ENCODE measurements at places on chromosomes 13 and 19. TPM values are rescaled to one million over a fixed set of nuclear protein-coding genes. Genes with fewer than 3 reads are reported as not detected.

PEG3 gene
- total RNA-seq, result not detected

C19orf18 gene
- total RNA-seq, result 0.33 TPM

NFIX gene
- 2.3 TPM for total RNA-seq

PROZ gene
- total RNA-seq, result not detected

PEAK3 gene
- not detected for total RNA-seq

SYCN gene
- not detected for total RNA-seq

MRPS31 gene
- total RNA-seq, result 38.6 TPM

ZNF528 gene
- total RNA-seq, result 14.2 TPM

CLDN10 gene
- not detected for total RNA-seq

PPAN gene
- total RNA-seq, result 284 TPM

TPGS1 gene
- total RNA-seq, result 18.6 TPM

ZNF98 gene
- total RNA-seq, result not detected

CLIP3 gene
- total RNA-seq, result 0.33 TPM

GFY gene
- not detected for total RNA-seq

ONECUT3 gene
- not detected for total RNA-seq

OR10H1 gene
- not detected for total RNA-seq

FSD1 gene
- total RNA-seq, result 13.9 TPM

AMER2 gene
- total RNA-seq, result not detected

Measured in CD8-positive, alpha-beta memory T cell (primary cell).